ENCODE measurements at places on chromosomes 1 and 21.

GRCh38 chr1:17676387-17677060, 78.6 kb upstream of the ACTL8 start:
- DNase-seq = no peak

GRCh38 chr1:75394386-75395139, 216.4 kb downstream of the SLC44A5 start:
- DNase-seq = no peak

DNA sequence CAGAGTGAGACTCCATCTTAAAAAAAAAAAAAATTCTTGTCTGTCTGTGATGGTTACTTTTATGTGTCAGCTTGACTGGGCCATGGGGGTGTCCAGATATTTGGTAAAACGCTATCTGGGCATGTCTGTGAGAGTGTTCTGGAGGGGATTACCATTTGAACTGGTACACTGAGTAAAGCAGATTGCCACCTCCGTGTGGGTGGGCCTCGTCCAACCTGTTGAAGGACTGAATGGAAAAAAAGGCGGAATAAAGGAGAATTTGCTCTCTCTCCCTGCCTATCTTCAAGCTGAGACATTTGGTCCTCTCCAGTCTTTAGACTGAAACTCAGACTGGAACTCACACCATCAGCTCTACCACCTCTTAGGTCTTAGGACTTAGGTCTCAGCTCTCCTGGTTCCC, 82.8 kb downstream of the MIS18A start:
- no peak for DNase-seq

GRCh38 chr1:14064649-14065442, 364.9 kb downstream of the PRDM2 start:
- no peak for DNase-seq

GRCh38 chr1:189644970-189645369, 832.7 kb downstream of the BRINP3 start:
- DNase-seq = no peak

Measured in left forelimb (tissue), 1 donor.